Stimulated activated CD8-positive, alpha-beta memory T cell treated with anti-CD3 and anti-CD28 coated beads, Interleukin-4, amount 100 ng/mL, for 1 hour (primary cell): ENCODE measurements at places on chromosomes 1 and 21.

- DNase-seq: no peak
These were observed 29.0 kb downstream of the MDM4 start for GRCh38 chr1:204545202-204545601.

DNA sequence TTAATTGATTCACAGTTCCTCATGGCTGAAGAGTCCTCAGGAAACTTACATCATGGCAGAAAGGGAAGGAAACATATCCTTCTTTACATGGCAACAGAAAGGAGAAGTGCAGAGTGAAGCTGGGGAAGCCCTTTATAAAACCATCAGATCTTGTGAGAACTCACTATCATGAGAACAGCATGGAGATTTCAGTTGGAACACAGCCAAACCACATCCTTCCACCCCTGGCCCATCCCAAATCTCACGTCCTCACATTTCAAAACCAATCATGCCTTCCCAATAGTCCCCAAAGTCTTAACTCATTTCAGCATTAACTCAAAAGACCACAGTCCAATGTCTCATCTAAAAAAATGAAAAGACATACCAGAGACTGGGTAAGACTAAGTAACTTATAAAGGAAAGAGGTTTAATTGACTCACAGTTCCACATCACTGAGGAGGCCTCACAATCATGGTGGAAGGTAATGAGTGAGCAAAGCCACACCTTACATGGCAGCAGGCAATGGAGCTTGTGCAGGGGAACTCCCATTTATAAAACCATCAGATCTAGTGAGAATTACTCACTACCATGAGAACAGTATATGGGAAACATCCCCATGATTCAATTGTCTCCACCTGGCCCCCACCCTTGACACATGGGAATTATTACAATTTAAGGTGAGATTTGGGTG is 105.2 kb downstream of the MRPL39 start:
- no peak for DNase-seq

GRCh38 chr1:223802032-223802431 is 43.7 kb downstream of the TP53BP2 start:
- no peak for DNase-seq

GRCh38 chr1:186474208-186474607 is 13.3 kb upstream of the PDC start:
- DNase-seq: no peak
